GM12865 (cell line): ENCODE measurements at places on chromosomes 16 and 17.

- DNase-seq = peak; percentile 59
Observed at GRCh38 chr17:74736513-74737298, at the start of gene RAB37. Gene RAB37 (plus strand): TSS chr17:74737256. CDS start chr17:74737273, 17 bp downstream.

GRCh38 chr17:1746975-1747543, 4.4 kb downstream of the SERPINF2 start:
- no peak for DNase-seq

GRCh38 chr17:32484041-32484461, 2.7 kb upstream of the CDK5R1 start:
- no peak for DNase-seq

- DNase-seq = peak; percentile 64
Observed at GRCh38 chr17:1275962-1276736, 3.3 kb upstream of the TRARG1 start.

- DNase-seq = no peak
Observed at GRCh38 chr17:5629128-5629527, 44.8 kb upstream of the NLRP1 start.

DNA sequence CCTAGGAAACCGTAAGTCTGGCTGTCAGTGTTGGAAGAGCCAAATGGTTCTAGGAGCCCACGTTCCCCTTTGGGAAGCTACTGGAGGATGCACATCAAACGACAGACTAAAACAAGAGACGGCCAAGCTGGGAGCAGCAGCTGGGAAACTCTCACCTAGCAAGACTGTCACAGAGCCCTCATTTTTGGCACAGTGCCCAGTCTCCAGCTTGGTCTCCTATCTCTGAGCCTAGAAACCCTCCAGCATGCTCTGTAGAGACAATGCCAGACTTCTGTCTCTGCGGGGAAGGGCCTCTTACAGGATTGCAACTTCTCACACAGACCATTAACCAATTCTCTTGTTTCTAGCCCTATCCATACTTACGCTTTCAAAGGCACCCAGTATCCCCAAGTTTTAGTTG, 23.5 kb downstream of the GTF3C1 start:
- no peak for DNase-seq
